Stimulated activated CD4-positive, alpha-beta T cell treated with anti-CD3 and anti-CD28 coated beads, Interleukin-12 subunit alpha, Interleukin-12 subunit beta, amount 100 ng/mL, for 48 hours (primary cell): ENCODE measurements at places on chromosomes 4 and X.

GRCh38 chr4:132691668-132692067 lies 457.4 kb upstream of the PCDH10 start:
- no peak for DNase-seq

DNA sequence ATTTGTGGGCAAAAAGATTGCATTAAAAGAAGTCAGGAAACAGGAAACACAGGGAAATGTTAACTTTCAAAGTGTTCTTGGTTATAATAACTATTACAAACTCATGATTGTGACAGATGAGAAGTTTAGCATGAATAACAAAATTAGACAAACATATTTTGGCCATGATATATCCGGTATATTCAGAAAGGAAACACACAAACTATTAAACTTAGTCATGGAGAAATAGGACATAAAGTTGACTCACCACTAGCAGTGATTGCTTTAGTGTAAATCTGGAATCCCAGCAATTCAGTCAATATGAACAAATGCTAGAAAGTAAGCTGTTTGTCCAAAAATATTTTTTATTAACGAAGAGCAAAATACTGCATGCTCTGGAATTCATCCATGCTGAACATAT lies 1299.9 kb downstream of the C4orf33 start:
- DNase-seq = no peak

GRCh38 chr4:119525771-119526712 lies 102.6 kb downstream of the PDE5A start:
- DNase-seq = no peak

DNA sequence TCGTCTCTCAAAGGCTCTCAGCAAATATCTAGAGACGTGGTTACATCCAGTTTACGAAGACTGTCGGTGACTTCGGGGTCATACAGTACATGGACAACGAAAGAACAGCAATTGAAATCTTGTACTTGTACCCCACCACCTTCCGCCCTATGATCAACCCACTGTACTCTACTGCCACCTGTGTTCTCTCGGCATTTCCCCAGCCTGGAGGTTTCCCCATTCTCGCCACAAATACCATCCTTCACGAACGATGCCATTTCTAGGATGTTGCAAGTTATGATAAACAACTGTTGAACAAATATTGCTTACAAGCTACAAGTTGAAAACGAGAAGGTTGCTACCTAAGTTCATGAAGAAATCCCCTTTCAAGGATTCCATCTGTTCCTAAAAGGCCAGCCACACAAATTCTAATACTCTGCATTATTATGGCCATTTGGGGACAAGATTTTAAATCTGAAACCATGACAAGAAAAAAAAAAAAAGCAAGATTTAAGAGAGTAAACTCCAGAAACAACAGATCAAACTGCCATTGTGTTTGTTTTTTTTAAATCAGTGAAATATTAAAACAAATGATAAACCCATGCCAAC lies 1.6 kb downstream of the APBB2 start:
- no peak for DNase-seq

GRCh38 chr4:123830930-123831329 lies 434.3 kb downstream of the SPRY1 start:
- no peak for DNase-seq

GRCh38 chrX:17032351-17032750 lies 85.9 kb downstream of the REPS2 start:
- no peak for DNase-seq

DNA sequence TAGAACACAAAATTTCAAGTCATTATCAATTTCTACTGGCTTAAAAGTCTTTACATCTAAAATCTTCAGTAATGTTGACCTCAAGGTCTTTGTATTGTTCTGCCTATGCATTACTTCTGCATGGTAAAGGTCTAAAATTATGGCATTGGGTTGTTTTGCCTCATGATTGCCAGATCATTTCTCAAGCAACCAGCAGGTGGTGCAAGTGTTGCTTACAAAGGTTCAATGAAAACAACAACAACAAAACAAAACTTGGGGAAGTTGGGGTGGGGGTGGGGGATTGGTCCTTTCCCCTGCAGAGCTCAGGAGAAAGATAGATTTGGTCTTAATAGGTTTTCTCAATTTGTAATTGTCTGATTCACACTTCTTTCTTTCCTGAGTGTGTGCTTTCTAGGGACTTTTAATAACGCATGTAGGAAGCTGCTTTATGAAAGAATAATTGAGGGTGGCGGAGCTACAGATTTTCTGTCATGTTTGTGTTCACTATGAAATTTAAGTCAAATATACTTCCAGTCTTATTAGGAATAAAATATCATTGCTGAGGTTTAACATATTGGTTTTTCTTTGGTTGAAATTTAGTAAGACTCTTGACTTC lies 145.1 kb downstream of the COL4A5 start:
- no peak for DNase-seq

DNA sequence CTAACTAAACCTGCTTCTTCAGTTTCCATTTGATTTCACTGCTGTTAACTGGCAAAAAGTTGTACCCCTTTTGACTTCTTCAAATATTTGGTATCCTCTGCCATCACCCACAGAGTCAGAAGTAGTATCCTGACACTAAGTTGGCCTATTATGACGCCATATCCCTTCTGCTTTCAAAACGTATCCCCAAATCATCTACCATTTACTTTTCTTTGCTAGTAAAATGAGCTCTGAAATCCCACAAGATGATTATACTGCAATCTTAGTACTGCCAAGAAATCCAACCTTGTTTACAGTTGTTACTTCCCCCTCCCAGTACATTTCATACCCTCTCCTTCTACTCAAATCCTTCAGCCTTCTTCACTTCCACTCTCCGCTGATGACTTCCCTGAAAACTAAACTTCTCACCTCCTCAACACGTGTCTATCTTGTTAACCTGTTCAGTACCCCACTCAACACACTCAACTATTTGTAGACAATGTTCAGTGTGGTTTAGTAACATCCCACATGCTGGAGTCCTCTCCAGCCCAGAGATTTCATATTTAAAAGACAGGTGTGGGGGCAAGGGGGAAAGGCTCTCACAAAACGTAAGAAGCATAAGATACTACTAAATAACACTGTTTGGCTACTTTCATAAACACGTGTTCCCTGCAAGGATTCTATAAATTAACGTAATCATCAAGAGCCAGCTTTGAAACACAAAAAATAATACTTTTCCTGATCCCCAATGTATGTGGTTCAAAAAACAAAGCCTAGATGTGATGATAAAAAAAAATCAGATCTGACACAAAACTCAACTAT lies 1.3 kb downstream of the NAF1 start:
- no peak for DNase-seq

GRCh38 chr4:67576059-67576466 lies 17.5 kb downstream of the STAP1 start:
- no peak for DNase-seq

DNA sequence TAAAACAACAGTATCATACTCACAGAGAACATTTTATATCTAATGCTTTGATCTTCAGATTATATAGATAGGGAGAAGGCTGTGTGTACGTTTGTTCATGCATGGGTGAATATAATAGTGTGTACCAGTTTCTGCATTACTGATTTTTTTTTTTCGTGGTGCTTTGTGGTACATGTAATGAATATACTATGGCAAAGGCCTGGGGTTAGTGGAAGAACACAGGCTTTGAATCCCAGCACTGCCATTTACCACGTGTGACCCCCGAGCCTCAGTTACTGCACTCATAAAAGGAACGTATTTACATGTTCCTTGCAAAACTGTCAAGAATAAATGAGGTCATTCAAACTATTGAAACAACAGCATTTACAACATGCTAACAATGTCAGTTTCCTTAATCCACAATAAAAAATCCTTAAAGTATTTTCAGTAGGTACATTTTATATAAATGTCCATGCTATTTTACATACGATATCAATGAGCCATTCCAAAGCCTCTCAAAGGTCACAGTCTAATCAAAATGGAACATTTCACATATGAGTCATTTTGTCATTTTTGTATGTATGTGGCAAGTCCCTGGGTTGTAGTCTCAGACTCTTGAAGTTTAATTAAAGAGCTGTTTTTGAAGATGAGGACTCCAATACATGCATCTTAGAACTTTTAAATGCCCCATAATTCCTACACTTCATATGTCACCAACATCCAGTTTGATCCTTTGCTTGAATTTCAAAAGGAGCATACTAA lies 242.8 kb downstream of the PPP3CA start:
- no peak for DNase-seq

GRCh38 chr4:45294464-45294863 lies 568.1 kb upstream of the GNPDA2 start:
- DNase-seq = no peak
